ENCODE measurements at places on chromosomes 13 and 19. TPM values are rescaled to one million over a fixed set of nuclear protein-coding genes. Genes with fewer than 3 reads are reported as not detected.

- no peak overlapping the region for H3K27ac ChIP-seq
- H3K27me3 ChIP-seq = no peaks in the 10 kb centered on the region
- no peak overlapping the region for H3K4me3 ChIP-seq
- no peaks in the 10 kb centered on the region for H3K36me3 ChIP-seq
- no peak for DNase-seq
- peaks cover 7% of the 10 kb centered on the region for H3K4me1 ChIP-seq
These were observed 3.3 kb upstream of the CLPP start for GRCh38 chr19:6358003-6358402.

GRCh38 chr13:91664039-91664438 is 265.6 kb downstream of the GPC5 start:
- no peak for DNase-seq
- H3K36me3 ChIP-seq = no peaks in the 10 kb centered on the region
- H3K4me1 ChIP-seq = no peaks in the 10 kb centered on the region
- H3K4me3 ChIP-seq = no peak overlapping the region
- no peak overlapping the region for H3K27ac ChIP-seq

GRCh38 chr13:110374431-110375370 is 67.6 kb downstream of the COL4A2 start:
- H3K27ac ChIP-seq = peak overlapping the region; percentile 93
- H3K4me1 ChIP-seq = peaks cover 77% of the 10 kb centered on the region
- H3K27me3 ChIP-seq = no peaks in the 10 kb centered on the region
- peak; percentile 50 for DNase-seq
- no peak overlapping the region for H3K4me3 ChIP-seq

- peaks cover 81% of the 10 kb centered on the region for H3K4me1 ChIP-seq
- H3K36me3 ChIP-seq = no peaks in the 10 kb centered on the region
- peak; percentile 72 for DNase-seq
- no peak overlapping the region for H3K27ac ChIP-seq
- H3K4me3 ChIP-seq = no peak overlapping the region
These were observed 32.5 kb downstream of the BRD4 start for GRCh38 chr19:15299568-15300409.

The RASGRP4 gene
- 1.7 TPM for total RNA-seq

The ZNF433 gene
- 14.0 TPM for total RNA-seq
